ENCODE measurements at places on chromosomes 1 and 21.

- DNase-seq: peak; percentile 80
Measured at GRCh38 chr1:161185282-161185682, 8.0 kb upstream of the B4GALT3 start.

DNA sequence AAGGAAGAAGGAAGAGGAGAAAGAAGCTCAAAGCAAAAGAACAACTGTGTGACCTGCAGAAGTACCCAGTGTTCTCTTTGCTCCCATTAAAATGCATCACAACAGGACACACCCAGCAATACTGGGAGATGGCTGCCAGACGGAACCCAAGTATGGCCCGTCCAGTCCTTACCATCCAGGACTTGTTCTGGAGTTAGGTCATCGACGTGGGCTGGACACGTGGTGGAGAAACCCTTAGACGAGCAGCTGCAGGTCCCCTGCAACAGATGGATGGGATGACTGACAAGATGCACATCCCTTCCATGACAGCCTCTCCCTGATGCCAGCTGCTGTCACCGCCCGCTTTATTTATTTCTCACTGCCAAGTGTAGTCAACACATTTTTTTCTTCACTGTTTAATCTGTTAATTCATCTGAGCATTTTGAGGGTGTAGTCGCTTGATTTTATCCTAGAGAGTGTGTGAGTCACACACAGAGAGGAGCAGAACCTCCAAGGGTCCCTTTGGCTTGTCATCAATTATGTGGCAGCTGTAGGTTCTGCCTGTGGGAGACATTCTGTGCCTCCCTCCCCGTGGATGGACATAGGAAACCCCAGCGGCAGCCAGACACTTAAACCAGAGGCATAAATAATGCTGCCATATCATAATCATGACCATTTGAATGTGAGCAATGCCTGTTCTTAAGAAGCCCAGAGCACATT is 80.9 kb downstream of the ABCA4 start:
- peak; percentile 74 for DNase-seq

DNA sequence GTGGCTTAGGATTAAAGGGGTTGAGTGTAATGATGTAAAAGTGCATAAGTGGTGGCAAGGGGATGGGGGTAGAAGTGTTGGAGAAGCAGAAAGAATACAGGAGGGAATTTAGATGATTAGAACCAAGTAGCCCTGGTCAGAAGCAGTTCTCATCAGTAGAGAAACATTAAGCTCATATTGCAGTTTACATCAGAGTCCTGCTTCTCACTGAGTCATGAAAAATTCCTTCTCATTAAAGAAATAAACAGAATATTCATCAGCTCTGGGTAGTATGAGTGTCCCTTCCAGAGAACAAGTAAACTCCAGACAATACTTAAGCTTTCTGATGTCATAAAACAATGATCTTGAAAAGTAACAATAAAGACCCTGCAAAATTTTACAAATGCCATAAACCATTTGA is 36.5 kb downstream of the LRRIQ3 start:
- DNase-seq: no peak

GRCh38 chr1:235102993-235103411 is 25.6 kb downstream of the TOMM20 start:
- DNase-seq: no peak

- DNase-seq: no peak
Measured at GRCh38 chr1:113898241-113898814, 6.3 kb downstream of the AP4B1 start.

DNA sequence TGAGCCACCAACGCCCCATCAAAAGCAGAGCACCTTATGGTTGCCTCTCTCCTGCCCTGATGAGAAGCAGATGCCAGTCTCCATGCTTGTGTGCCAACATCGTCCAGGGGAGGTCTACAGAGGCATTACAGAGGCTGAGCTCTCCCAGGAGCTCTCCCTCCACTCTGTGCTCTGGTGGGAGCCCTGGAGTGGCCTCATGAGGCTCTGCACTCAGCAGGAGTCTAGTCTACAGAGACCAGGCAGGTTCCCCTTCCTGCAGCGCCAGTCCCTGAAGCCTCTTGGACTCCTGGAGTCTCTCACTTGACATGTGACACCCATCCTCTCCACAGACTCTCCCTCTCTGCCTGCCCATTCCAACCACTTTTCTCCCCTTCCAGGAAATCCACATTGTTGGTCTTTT is 3.4 kb downstream of the DCST1 start:
- no peak for DNase-seq

Measured in fibroblast of skin of scalp (primary cell).